Vagina (tissue), 2 donors: ENCODE measurements at places on chromosomes 16 and 17. TPM values are rescaled to one million over a fixed set of nuclear protein-coding genes. Genes with fewer than 3 reads are reported as not detected.

- peak; percentile 99 for DNase-seq
Observed at GRCh38 chr17:81393684-81394376, 1.4 kb upstream of the BAHCC1 start.

DNA sequence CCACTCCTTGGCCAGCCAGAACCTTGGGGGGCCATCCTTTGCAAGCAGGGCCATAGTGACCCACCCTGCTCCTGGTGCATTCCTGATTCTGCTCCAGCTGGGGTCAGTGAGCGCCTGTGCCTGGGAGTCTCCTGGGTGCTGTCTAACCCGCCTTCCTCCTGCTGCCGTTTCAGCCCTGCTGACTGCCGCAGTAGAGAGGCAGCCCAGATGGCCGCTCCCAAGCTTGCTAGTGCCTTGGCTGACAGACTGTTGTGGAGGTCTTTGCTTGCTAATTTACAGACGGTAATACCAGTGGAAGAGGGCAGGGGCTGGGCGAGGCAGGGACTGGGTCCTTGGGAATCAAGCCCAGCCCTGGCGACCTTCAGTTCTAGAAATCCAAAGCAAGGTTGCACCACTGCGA is 99.6 kb downstream of the SOCS1 start:
- no peak for DNase-seq

DNA sequence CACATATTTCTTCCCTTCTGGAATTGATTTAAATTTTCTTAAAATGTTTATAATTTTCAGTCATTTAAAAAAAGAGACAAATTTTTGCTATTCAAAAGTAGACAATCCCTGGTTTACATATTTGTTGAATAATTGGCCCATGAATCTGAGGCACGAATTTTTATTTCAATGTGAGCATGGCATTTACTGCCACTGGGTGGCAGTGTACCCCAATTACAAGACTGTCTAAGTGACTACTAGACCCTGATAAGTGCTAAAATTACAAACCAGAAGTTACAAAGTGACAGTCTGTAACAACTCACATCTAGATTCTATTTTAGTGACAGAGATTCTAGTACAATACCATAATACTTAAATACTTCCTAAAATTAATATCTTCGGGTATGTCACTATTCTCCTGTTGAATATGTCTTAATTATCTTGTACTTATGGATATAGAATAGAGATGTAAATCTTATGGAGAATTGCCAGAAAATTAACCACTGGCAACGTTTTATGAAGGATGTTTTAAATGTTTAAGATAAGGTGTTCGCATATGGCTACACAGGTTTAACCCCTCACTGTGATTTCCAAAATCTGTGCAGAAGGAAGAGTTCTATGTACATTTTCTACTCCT is 235.8 kb downstream of the MAP2K4 start:
- no peak for DNase-seq

GRCh38 chr17:58315281-58315711 is 13.3 kb downstream of the TSPOAP1 start:
- no peak for DNase-seq

Gene SLC9A5
- 0.49 TPM for total RNA-seq
